ENCODE measurements at places on chromosomes 7 and 10.

- DNase-seq, result no peak
Measured at GRCh38 chr10:11264296-11265048, 246.8 kb downstream of the CELF2 start.

DNA sequence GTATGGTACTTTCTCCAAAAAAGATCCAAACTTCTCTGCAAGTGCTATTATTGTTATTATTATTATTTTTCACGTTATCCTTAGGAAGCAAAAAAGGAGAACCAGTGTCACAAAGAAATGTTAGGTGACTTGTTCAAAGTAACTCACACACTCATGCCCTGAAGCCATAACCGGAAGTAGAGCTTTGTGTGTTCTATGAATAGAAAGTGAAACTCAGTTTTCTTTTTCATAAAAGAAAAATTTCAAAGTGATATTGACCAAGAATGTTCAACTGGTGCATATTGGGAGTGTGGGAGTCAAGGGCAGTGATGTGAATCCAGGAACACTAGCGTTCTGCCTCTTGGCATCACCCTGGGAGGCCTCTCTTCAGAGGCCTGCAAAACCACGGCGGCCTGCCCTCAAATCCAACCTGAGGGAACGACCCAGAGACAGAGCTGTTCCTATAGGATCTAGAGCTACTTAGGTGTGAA, 106.1 kb downstream of the PRKCQ start:
- DNase-seq, result no peak

- DNase-seq, result no peak
Measured at GRCh38 chr10:18737236-18737635, 78.0 kb downstream of the ARL5B start.

- DNase-seq, result no peak
Measured at GRCh38 chr7:137469191-137469811, 125.8 kb upstream of the PTN start.

DNA sequence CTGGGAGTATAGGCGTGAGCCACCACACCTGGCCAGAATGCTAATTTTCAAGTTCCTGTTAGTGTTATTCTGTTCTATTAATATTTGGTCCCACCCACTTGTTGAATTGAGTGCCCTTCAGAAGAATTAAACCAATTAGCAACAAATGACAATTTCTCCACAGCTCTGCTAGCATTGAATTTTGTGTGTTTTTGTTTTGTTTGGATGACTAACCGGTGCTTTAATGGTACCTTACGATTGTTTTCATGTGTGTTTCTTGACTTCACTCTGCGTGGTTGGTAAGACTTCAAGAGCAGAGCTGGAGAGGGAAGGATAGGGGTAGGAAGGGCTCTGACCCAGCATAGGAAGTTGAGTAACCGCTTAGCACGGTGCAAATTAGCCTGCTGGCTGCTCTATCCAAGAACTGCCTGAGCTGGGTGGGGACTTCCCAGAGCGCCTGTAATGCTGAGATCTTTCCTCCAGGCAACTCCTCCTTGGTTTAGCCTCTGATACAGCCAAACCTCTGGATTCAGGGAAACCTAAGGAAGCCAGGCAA, 4.6 kb downstream of the ARPC1B start:
- peak; percentile 82 for DNase-seq
